ENCODE measurements at places on chromosomes 11 and 22.

DNA sequence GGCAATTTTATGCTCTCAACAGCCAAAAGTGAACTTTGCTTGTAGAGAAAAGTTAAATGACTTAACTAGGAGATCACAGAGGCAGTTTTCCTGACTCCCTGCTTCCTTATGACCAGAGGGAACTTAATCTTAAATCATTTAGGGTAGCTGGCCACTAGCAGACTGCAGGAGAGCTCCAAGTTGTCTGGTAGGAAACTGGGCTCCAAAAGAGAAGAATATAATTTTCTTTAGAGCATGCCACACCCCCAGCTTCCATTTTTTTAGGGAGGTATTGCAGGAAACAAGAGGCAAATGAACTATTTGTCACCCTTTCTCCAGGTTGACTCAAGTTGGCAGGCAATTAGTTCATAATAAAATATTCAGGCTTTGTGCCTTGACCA, 2.6 kb downstream of the METTL15 start:
- DNase-seq = no peak

DNA sequence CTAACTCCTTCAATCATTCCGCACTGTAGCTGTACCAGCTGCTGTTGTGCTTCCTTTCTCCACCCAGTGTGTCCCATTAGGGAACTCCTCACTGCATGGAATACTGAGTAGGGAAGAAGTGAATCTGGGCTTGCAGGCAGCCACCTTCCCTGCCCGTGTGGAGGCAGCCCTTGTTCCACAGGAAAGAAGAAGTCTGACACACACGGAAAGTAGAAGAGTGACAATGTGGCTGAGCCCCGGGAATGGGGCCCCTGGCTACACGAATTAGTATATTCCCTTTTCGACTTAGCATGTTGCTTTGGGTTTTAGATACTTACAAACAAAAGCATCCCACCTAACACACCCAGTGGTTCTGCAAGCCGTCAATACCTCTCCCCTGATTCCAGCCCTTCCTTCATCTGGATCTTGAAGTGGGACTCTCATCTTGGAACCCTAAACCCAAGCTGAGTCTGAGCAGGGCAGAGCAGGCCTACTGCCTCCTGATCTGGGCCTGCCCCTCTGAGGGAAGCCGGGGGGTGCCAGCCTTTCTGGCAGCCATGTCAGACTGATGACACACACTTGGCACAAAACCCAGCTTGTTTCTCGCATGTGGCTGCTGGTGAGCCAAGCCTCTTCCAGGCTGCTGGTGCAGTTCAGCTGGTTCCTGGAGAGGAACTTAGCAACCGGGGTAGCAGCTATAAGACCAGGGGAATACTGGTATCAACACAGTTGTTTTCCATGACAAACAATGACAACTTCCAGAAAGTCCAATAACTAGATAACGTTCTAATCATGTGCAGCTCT, 71.6 kb downstream of the C11orf58 start:
- no peak for DNase-seq

DNA sequence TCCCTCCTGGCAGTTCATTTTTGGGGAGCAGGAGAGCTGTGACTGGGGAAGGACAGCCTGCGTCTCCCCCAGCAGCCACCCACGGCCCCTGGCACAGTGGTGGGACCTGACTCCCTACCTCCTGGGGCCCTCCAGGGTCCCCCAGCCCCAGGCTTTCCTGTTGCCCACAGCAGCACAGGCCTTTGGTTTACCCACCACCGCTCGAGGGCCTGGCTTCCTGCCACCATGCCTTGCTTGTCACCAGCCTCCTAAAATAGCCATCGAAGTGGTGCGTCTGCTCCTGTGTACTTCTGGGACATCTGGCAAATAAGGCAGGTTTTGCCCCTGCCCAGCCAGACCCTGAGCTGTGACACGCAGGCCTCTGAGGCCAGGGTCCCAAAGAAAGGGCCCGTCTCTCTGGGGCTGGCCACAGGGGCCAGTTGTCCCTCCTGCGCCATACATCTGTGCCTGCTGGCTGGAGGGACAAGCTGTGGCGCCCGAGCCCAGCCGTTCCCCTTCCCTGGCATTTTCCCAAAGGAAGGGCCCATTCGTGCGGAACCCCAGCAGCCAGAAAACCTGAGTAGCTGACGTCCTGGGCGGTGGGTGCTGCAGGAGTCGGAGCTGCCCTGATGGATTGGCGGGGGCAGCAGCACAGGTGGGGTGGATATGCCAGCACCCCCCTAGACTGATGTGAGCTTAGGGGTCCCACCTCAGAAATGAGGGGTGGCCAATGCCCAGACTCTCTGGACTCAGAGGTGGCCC, 14.6 kb downstream of the PHLDA2 start:
- no peak for DNase-seq

GRCh38 chr22:33057363-33057995, 702 bp downstream of the SYN3 start:
- no peak for DNase-seq

DNA sequence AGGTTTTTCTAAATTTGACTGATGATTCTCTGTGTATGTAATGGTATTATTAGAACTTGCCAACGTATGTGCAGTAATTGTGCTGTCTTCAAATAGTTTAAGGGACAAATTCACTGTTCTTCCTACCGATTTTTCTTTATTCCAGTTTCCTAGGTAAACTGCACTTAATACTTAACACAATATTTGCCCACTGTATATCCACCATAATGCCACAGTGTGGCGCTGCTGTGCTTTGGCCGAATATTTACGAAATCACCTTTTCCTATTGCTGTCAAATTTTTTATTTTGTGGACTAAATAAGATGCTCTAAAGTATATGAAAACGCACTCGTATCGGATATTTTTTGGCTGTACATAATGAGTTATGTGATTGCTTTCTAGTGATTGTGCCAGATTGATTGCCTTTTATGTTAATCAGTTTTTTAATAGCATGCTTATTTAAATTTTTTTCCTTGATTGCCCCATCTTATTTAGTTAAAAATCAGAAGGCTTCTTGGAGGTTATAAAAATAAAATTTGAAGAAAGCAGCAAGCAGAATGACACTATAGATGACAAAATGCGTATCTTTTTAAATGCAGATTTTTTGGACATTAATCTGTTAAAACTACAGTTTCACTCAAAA, 10.5 kb downstream of the AASDHPPT start:
- DNase-seq = no peak

All from NCI-H2107 (cell line).